Femur (tissue), 1 donor: ENCODE measurements at places on chromosomes 5 and 9.

GRCh38 chr9:114913656-114914055 lies 16.7 kb downstream of the TNFSF8 start:
- DNase-seq: no peak

DNA sequence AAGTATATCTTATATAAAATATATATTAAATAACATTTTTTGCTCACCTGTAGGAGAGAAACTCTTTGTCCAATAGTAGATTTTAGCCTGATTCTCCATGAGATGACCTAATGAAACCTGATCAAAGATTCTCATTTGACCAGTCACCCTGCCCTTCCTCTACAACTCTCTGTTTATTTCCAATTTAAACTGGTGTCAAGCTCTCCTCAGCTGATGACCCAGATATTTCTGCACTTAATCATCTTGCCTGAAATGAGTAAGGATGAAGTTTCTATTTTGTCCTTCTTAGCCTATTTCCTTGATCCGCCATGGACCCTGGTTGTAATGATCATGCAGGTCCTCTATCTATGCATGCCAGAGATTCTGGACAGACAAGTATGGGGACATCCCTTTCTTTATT lies 179.3 kb upstream of the FGF10 start:
- no peak for DNase-seq

GRCh38 chr5:111099058-111099778 lies 7.1 kb downstream of the WDR36 start:
- no peak for DNase-seq

GRCh38 chr5:176528761-176529115 lies 8.5 kb downstream of the RNF44 start:
- DNase-seq: peak; percentile 26

- DNase-seq: peak; percentile 59
Measured at GRCh38 chr9:95004411-95005277, 278.1 kb downstream of the AOPEP start.

DNA sequence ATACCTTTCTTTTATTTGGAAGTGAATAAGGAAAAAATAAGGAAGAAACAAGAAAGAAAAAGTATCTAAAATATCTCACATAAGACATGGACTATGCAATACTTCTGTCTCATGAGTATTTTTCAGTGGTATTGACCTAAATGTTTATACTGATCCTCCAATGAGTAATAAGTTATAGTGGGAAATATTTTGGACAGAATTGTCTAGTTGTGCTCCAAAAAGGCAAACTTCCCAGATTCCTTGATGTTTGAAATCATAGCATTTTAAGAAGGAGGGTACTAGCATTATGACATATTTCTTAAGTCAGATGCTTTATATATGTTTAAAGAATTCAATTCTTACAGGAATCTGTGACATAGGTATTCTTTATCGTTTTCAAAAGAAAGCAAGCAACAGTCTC lies 34.5 kb upstream of the BASP1 start:
- no peak for DNase-seq

DNA sequence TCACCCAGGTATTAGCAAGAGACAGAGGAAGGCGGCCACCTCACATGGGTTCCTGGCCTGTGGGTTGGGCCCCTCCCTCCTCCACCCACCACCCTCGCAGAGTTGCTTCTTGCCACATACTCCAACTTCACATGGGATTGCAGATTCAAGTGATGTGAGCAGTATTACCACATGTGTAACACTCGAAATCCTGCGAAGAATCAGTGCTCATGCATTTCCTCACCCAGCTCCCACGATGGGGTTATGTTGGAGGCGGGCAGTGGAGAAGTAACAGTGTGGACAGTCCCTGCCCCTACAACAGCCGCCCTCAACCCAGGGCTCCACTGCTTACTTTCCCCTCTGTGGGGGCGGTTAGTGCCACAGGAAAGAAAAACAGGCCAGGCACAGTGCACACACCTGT lies 3.9 kb upstream of the FBP1 start:
- no peak for DNase-seq

GRCh38 chr9:3480353-3480655 lies 45.5 kb downstream of the RFX3 start:
- DNase-seq: no peak

DNA sequence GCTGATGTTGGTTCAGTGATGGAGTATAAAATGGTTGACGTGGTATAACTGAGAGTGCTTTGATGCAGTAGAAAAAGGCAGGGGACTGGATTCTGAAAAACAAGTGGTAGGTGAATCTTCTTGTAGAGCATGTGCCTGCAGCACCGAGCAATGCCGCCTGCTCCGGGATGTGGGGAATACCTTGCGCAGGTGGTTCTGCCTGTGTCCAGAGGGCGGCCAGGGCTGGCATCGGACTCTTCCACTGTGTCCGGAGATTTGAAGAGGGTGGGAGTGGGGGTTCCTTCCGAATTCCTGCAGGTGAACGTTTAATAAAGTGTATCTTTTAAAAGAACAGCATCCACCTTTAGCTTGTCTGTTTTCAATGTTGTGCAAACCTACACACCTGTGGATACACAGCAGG lies 238.0 kb downstream of the FANCC start:
- no peak for DNase-seq

DNA sequence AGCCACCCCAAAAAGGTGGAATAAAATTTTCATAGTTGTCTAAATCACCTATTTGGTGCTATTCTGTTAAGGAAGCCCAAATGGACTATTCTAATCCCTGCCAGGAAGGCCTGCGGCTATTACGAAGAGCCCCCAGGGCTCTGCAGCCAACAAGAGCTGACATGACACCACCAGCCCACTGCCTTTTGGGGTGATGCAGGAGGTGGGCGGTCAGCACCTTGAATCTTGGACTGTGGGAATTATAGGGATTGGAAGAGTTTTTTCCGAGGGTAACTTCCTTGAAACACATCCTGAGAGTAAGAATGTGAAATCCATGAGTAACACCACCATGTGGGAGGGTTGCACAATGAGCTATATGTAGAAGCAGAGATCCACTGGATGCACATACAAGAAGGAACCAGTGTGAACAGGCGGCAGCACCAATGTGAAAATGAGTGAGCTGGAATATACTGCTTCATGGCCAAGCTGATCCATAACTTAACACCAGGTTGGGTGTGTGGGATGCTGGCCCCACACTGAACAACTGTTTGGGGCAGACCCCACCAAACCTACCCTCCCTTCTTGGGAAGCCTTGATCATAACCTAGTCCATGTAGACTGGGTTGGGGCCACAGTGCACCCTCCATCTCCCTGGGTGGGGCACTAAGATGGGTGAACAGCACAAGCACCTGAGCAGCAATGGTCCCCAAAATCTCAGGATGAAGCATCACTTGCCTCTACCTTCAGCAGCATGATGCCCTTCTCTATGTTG lies 239.0 kb downstream of the FSTL4 start:
- peak; percentile 9 for DNase-seq

DNA sequence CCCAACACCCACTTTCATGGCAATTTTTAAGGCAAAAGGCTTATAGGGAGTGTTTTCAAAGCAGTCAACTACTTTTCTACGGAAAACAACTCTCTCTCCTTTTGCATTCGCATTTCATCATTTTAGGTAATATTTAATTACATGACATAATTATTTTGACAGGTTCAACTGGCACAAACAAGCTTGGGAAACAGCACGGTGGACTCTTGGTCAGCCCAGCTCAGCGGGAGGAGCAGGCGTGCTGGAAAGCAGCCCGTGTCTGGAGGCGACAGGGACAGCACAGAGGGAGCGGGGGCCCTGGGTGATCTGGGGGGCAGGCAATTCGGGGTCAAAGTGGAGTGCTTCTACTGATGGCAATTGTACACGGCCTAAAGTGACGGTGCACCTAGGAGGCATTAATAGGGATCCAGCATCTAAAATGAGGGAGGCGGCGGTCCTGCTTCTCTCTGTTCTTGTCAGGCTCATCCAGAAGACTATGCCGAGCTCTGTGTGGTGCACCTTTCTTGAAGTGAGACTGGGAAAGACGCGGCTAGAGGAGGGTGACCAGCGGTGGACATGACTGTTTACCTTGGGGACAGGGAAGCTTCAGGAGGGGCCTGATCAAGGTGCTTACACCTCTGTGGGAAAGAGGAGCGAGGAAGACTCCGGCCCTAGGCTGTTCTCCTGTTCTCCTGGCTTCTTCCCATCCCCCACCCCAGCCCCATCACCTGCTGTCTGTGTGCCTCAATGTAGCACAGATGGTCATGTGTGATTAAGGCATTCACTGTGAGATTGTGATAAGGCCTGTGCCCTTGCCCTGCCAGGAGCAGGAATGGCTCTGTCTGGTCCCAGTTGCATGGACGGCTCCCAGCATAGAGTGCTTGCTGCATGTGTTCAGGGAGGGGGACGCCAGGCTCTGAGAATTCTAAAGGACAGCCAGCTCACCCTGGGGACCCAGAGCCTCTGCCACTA lies 3.4 kb downstream of the MYMK start:
- DNase-seq: no peak

- peak; percentile 55 for DNase-seq
Measured at GRCh38 chr5:53482717-53483638, 2.5 kb downstream of the FST start.

GRCh38 chr9:89661391-89661949 lies 56.7 kb downstream of the GADD45G start:
- peak; percentile 63 for DNase-seq

- DNase-seq: no peak
Measured at GRCh38 chr5:140109759-140110645, 3.9 kb upstream of the PURA start.

- DNase-seq: no peak
Measured at GRCh38 chr5:1187234-1187949, 14.0 kb upstream of the SLC6A19 start.
